ENCODE measurements at places on chromosomes 5 and 9.

DNA sequence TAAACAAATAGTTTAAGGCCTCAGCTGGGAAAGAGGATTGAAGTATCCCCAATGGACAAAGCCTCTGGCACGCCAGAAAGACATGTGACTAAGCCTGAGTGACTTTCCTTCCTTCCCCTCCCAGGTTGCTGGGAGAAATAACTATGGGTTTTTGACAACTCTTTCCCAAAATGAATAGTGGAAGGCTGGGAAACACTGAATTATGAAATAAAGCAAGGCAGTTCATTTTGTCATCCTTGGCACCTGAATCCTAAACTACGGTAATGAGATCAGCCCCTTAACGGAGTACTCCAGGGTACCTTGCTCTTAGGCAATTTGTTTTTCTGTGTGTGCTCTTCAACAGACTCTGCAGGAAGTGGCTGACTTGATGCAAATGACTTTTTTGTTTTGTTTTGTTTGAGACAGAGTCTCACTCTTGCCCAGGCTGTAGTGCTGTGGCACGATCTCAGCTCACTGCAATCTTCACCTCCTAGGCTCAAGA, 75.2 kb downstream of the LMNB1 start:
- DNase-seq: no peak

GRCh38 chr5:123965626-123966025, 453.6 kb downstream of the CSNK1G3 start:
- DNase-seq: no peak

DNA sequence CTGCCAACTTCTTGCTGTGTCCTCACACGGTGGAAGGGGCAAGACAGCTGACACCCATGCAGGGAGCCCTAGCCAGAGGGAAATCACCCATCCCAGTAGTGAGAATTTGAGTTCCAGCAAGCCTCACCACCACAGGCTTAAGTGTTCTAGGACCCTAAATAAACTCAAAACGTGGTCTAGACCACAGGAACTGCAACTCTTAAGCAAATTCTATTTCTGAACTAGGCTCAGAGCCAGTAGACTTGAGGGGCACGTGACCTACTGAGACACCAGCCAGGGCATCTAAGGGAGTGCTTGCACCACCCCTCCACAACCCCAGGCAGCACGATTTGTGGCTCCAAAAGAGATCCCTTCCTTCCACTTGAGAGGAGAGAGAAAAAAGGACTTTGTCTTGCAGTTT, 96.0 kb upstream of the PHF24 start:
- no peak for DNase-seq

GRCh38 chr9:132077881-132078698, 1.6 kb downstream of the MED27 start:
- DNase-seq: no peak

DNA sequence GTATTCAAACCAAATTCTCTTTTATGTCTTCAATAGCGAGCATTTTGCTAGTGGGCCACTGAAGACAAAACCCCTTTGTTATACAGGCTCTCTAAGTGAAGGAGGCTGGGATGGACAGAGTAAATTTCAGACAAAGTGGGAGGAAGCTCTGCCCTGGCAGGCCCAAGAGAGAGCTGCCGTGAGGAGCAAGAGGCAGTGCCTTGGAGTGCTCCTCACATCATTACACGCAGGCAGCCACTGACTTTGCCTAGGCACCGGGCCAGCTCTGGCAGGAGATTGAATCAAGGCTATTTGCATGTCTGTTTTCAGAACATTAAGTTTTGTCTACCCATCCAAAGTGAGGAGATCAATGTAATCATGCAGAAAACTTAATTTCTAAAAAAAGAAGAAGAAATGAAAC, 167.7 kb downstream of the CCDC192 start:
- peak; percentile 85 for DNase-seq

- DNase-seq: no peak
These were observed 82.1 kb upstream of the LMX1B start for GRCh38 chr9:126531591-126531990.

DNA sequence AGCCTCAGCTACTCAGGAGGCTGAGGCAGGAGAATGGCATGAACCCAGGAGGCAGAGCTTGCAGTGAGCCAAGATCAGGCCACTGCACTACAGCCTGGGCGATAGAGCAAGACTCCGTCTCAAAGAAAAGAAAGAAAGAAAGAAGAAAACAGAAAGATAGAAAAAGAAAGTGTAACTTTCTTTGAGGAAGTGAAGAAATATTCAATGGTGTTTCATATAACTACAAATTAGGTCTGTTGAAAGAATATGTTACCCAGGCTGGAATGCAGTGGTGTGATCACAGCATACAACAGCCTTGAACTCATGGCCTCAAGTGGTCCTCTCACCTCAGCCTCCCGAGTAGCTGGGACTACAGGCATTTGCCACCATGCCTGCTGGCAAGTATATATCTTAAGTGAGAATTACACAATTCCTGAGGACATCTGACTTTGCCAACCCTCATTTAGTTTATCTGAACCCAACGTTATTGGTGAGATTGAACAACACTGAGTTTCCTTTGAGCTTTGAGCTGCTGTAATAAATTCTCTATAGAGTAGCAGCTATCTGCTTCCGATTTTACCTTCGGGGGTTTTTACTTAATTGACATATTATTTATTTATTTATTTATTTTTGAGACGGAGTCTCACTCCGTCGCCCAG, 2.0 kb upstream of the FAF2 start:
- no peak for DNase-seq

GRCh38 chr9:122056484-122056883, 36.6 kb downstream of the TTLL11 start:
- DNase-seq: no peak

DNA sequence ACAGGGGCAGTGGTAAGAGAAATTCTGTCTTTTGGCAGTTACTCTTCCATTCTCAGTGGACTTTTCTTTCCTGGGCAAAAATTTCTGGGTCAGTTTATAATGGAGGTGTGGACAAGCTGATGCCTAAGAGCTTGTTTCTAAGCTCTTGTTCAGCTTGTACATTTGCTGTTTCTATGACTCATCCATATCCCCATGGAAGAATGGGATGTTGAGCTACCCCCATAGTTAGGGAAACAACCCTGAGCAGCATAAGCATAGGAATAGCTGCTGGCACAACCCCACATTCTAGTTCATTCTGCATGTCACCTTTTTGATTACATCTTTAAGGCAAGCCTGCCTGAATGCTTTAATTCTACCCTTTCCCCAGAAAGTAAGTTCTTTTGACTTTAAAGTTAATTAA, 173.3 kb downstream of the PSAT1 start:
- no peak for DNase-seq

GRCh38 chr9:71270554-71270953, 149.1 kb upstream of the TRPM3 start:
- DNase-seq: no peak

DNA sequence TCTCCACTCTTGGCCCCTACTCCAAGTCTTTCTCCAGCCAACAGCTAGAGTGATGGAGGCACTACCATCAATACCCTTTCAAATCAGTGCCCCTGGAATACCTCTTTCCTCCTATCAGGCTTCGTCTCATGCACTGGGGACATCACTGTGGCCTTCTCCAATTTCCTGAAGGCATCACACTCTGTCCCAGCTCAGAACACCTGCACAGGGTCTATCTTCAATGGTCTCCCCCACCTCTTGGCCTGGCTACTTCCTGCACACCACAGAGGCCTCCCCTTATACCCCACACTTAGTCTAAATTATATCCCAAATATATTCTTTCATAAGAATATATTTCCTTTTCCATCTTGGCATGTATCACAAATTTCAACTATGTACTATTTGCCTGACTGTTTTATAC, 34.5 kb downstream of the ECPAS start:
- DNase-seq: no peak

DNA sequence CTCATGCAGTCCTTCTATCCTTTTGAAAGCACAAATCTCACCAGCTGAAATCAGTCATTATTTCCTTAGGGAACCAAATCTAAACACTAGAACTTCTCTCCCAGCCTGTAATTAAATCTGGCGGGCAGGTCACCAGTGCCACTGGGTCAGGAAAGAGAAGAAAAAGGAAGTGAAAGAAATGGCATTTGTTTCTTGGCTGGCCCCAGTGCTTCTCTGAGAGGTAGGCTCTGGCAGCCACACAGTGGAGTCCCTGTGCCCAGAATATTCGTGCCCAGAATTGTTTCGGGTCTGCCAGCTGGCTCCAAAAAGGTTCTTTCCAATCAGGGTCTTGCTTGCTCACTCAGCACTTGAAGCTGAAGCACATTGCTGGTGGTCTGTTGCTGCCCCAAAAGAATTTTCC, 133.9 kb upstream of the MTAP start:
- DNase-seq: peak; percentile 99

GRCh38 chr5:75525344-75525743, 13.7 kb downstream of the POLK start:
- no peak for DNase-seq

- no peak for DNase-seq
These were observed 202.7 kb upstream of the NR3C1 start for GRCh38 chr5:143606043-143606752.

- DNase-seq: no peak
These were observed 349.5 kb downstream of the AGTPBP1 start for GRCh38 chr9:85392260-85392659.

GRCh38 chr5:3736466-3736865, 140.8 kb downstream of the IRX1 start:
- no peak for DNase-seq

- DNase-seq: peak; percentile 90
These were observed at the start of gene ARL14EPL for GRCh38 chr5:116032094-116032517. Gene ARL14EPL, plus strand, starts transcription at chr5:116032472. Its CDS starts 18,994 bp downstream, at chr5:116051466.

- peak; percentile 32 for DNase-seq
These were observed 47.3 kb downstream of the TMEM167A start for GRCh38 chr5:83029912-83030311.

DNA sequence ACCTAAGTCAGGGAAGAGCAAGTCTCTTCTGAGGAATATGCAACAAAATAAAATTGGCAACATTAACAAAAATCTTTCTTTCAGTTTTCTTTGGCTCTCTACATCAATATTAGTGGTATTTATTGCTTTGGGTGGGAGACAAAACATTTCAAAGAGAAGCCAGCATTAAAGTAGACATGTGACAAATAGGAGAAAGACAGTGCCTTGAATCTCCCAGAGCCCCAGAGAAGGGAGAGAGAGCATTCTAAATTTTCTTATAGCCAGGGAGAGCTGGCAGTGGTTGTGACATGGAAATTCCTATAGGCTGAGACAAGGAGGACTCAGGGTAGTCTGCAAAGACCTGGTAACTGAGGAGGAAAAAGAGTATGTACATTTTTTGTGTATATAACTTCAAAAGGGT, 79.4 kb upstream of the NREP start:
- no peak for DNase-seq

GRCh38 chr9:96395964-96396363, 12.5 kb upstream of the SLC35D2 start:
- no peak for DNase-seq

DNA sequence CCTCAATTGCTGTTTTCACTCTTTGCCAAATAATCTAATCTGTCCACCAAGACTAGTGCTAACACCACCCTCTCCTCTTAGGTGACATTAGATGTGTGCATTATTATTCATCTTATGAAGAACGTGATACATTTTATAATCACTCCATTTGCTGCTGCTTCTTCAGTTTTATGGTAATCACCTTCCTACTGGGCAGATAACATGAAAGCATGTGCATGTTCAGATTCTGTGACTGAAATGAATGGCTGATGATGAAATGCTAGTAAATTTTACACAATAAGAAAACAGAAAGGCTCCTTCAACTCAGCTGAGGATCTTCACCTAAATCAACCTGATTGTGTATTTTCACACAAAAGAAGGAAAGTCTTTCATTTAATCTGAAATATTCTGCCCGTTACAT, 577.6 kb downstream of the CSNK1G3 start:
- DNase-seq: no peak

DNA sequence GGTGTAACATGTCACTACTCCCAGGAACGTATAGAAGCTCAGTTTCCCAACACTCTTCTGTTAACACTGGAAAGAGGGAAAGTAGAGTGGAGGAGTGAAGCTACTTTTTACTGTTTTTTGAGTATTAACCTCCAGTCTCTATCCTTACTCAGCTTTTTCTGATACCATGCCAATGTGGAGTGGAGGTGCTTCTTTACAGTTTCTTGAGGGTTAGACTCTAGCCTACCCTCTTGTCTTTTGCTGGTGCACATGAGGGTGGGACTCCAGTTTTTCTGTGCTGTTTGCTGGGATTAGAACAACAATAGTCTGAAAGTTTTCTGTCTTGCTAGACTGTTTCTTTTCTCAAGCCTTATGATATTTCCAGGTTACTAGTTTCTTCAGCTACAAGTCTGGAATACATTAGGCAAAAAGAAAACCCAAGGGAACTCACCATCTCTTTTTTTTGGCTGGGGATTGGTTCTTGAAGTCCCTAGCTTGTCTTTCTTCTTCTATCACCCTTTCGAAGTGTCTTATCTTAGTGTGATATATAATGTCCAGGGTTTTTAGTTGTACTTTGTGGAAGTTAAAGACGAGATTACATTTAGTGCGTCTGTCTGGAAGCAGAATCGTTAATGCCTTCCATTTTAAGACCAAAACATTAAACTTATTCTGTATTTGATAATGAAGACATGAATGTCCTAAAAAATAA, 35.9 kb downstream of the PRR16 start:
- DNase-seq: no peak

DNA sequence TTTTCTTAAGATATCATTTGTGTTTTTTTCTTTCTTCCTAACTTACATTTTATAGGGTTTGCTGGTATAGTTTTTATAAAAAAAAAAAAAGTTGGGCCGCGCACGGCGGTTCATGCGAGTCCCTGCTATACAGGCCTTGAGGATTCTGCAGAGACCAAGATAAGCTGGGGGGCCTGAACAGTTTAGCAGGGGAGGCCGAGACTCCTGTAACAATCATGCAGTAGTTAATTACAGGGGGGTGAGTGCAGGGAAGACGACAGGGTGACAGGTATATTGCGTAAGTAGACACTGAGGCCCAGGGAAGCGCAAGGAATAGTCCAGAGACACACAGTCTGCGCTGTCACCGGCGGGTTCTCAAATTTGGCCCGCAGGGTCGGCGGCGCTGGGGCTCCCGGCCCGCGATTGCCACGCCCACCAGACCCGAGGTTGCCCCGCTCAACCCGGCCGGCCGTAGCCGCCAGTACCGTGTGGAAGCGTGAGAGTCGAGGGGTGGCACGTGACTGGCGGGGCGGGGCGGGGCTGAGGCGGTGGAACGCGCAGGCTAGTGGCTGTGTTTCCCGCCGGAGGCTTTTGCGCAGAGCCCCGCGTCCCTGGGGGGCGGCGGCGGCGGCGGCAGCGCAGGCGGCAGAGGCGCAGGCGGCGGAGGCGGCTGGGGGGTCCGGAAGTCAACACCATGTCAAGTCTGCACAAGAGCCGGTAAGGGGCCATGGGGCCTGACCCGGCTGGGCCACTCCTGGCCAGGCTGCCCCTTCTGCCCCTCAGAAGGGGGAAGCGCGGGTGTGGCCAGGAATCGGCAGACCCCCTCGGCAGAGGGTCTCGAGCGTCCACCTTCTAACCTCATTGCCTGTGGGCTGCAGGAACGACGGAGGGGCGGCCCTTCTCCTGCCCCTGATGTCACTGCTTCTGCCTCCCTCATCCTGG, at the start of gene TBC1D13:
TBC1D13 (plus strand) TSS at position 573 of the 921 bp plus-strand sequence; CDS start at position 674, 101 bp downstream.
- DNase-seq: peak; percentile 89

DNA sequence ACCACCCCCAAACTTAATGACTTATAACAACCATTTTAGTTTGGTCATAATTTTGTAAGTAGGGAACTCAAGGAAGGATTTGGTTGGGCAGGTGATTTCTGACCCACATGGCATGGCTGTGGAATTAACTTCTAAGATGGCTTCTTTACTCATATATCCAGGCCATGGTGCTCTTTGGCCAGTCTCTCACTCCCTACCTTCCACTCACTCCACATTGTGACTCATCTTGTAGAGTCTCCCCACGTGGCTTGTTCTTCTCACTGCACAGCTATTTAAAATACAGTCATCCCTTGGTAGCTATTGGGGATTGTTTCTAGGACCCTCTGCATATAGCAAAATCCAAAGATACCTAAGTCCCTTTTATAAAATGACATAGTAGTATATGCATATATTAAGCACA, 76.6 kb upstream of the MAST4 start:
- no peak for DNase-seq

Data from MG63 (cell line).